ENCODE measurements at places on chromosomes 1 and 21.

GRCh38 chr1:158931055-158931737 lies at the start of gene PYHIN1:
PYHIN1 (plus strand) TSS chr1:158931552; CDS start chr1:158936911, 5,359 bp downstream.
- no peak for DNase-seq

DNA sequence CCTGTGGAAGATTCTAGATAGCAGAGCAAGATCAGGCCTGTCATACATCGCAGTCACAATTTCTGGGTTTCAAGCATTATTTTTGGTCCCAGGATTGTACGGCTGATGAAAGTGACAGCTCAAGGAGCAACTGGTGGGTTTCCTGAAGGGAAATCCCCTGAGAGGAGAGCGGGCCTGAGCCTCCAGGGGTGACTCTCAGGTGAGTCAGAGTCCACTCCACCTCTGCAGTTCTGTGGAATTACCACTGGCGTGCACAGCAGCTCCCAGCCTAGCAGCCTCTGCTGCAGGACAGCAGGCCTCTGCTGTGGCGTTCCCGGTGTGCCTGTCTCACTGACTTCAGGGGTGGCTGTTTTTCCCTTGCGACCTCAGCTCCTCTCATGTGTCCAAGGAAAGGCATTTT lies 24.4 kb downstream of the SLC66A1 start:
- no peak for DNase-seq

DNA sequence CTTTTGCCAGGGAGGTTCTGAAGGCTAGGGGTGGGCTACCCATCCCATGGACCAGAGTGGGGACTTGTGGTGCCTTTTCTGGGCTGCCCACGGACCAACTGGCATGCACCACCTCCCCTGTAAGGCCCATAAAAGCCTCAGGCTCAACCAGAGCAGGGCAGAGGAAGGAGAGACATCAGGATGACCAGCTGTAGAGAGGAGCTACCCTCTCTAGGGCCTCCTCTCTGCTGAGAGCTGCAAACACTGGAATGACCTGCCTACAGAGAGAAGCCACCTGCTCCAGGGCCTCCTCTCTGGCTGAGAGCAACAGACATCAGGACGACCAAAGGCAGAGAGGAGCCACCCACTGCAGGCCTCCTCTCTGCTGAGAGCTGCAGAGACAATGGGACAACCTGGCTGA lies 140.9 kb downstream of the EIF4G3 start:
- no peak for DNase-seq

DNA sequence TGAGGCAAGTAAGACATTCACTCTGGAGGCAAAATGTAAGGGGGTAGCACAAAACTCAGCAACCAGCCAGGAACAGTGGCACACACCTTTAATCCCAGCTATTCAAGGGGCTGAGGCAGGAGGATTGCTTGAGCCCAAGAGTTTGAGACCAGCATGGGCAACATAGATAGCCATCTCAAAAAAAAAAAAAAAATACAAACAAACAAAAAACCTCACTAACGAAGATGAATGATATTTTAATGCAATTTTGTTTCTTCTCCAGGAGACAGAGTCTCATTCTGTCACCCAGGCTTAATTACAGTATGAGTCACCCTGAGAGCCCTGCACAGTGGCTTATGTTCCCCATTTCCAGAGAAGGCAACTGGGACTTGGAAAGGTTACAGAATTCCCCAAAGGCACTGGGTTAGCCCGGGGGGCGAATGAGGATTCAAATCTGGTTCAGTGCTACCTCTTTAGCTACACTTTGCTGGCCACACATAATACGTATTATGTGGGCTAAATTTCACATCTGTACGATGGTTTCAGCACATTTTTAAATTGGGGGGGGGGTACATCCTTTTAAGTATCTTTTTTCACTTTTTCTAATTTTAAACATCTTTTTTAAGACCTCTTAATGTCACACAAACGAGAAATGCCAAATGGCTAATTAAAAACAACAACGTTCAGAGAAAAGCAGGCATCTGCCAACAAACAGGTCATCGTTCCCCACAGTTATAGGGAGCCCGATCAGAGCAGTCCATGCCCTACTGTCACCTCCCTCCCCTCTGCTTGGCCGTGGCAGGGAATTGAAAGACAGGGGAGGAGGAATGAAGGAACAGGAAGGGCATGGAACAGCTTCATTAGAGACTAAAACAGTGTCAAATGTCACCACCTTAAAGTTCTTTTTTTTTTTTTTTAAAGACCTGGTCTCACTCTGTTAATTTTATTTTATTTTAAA lies 3.5 kb downstream of the CELA2A start:
- DNase-seq = no peak

DNA sequence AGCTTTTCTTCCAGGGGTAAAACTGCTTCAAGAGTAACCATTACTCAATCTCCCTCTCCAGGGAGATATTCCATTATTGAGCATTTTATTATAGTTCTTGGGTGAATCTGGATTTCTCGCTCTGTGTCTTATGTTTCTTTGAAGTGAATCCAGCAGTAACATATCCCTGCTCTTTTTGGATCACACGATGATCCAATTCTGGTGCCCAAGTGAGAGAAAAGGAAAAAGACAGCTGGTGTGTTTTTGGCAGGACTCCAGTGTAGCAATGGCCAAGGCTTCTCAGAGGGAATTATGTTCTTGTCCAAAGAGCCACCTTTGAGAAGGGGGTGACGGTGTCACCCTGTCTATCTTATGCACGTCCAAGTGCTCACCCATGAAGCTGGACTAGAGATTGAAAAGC lies 140.3 kb upstream of the ERRFI1 start:
- no peak for DNase-seq
